Activated CD4-positive, alpha-beta T cell treated with anti-CD3 and anti-CD28 coated beads, Interleukin-2, Interleukin-6, amounts not matched to agents 100 ng/mL and 50 ng/mL, durations not matched to agents 16 hours and 8 hours (primary cell): ENCODE measurements at places on chromosomes 2 and 18.

DNA sequence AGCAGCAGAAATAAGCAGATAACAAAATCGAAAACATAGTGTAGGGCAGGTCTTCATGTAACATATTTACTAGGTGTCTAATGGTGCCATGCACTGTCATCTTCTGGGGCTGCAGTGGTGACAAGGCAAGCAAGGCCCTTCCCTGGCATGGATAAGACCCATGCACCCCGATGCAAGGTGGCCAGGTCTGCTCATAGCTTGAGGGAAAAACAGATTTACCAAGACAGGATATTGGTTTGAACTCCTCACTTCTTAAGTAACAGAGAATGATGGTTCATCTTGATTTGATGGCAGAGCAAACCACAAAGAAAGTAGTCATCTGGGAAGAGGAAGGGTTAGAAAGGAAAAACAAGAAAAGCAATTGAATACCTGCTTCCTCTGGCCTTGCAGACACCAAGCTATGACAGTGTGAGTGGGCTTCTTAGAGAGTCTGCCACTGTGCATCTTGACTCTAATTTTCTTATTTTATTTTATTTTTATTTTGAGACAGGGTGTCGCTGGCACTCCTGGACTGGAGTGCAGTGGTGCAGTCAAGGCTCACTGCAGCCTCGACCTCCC lies 35.8 kb upstream of the EML6 start:
- peak; percentile 37 for DNase-seq

- DNase-seq = no peak
Observed at GRCh38 chr2:58794103-58794502, 553.0 kb upstream of the FANCL start.

- DNase-seq = no peak
Observed at GRCh38 chr2:20093263-20094141, 42.1 kb upstream of the LAPTM4A start.

DNA sequence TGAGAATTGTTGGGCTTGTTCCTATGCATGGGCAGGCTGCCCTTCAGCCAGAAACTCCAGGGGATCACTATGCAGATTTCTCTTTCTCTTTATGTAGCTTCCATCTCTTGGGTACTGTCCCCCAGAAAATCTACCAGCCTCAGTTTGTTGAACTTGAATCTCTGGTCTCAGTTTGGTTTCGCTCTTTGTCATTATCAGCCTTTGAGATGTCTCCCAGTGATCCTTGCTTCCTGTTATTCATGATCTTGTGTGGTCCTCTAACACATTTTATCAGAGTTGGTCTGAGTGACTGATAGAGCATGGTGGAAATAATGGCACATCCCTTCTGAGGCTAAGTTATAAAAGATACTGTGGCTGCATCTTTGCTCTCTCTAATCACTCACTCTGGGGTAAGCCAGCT lies 7.8 kb downstream of the TMEM87B start:
- DNase-seq = peak; percentile 43
